ENCODE measurements at places on chromosomes 2 and 18. TPM values are rescaled to one million over a fixed set of nuclear protein-coding genes. Genes with fewer than 3 reads are reported as not detected.

The LONRF2 gene
- total RNA-seq, result 0.28 TPM

The RAB6C gene
- total RNA-seq, result not detected

The SULT1C4 gene
- not detected for total RNA-seq

The ARHGAP25 gene
- total RNA-seq, result 0.14 TPM

The DTYMK gene
- 11.7 TPM for total RNA-seq

The ZNF804A gene
- 2.0 TPM for total RNA-seq

The HMSD gene
- under 0.01 TPM for total RNA-seq

The TEX44 gene
- not detected for total RNA-seq

The CNGA3 gene
- total RNA-seq, result not detected

The CCDC74B gene
- total RNA-seq, result 6.5 TPM

The TFPI gene
- total RNA-seq, result 292 TPM

The TLX2 gene
- total RNA-seq, result not detected

The PLEKHH2 gene
- total RNA-seq, result 5.3 TPM

The C1D gene
- total RNA-seq, result 12.5 TPM

The FZD7 gene
- 68.4 TPM for total RNA-seq

The TAF4B gene
- 1.9 TPM for total RNA-seq

The ANKRD44 gene
- total RNA-seq, result 6.0 TPM

The ICA1L gene
- 4.4 TPM for total RNA-seq

The CGREF1 gene
- 7.0 TPM for total RNA-seq

The NOSTRIN gene
- total RNA-seq, result 0.09 TPM

The NGEF gene
- total RNA-seq, result 0.74 TPM

The TMEM178A gene
- total RNA-seq, result 1.3 TPM

The KCNIP3 gene
- 0.57 TPM for total RNA-seq

The DSG1 gene
- total RNA-seq, result not detected

The KCNG2 gene
- 4.7 TPM for total RNA-seq

The SRD5A2 gene
- not detected for total RNA-seq

The DSG4 gene
- total RNA-seq, result not detected

The WDR7 gene
- 22.3 TPM for total RNA-seq

The DPP10 gene
- not detected for total RNA-seq

The FAP gene
- total RNA-seq, result 148 TPM

The TUBA3E gene
- not detected for total RNA-seq

The SLC14A1 gene
- total RNA-seq, result 27.6 TPM

The PDCD1 gene
- total RNA-seq, result not detected

The SP5 gene
- not detected for total RNA-seq

The PDE11A gene
- under 0.01 TPM for total RNA-seq

The SLC9A4 gene
- total RNA-seq, result under 0.01 TPM

The OR6B2 gene
- not detected for total RNA-seq

The SLC23A3 gene
- 2.4 TPM for total RNA-seq

The RBM44 gene
- 0.14 TPM for total RNA-seq

The POTEE gene
- total RNA-seq, result not detected

The ANKMY1 gene
- total RNA-seq, result 4.8 TPM

The NR4A2 gene
- 0.09 TPM for total RNA-seq

The SERPINB4 gene
- 0.14 TPM for total RNA-seq

The MAPK4 gene
- not detected for total RNA-seq

The CAPN14 gene
- total RNA-seq, result under 0.01 TPM

The SGPP2 gene
- not detected for total RNA-seq

The MATN3 gene
- 1.5 TPM for total RNA-seq

The IGFBP5 gene
- 928 TPM for total RNA-seq

The FOXD4L1 gene
- 0.09 TPM for total RNA-seq

The ACSL3 gene
- 133 TPM for total RNA-seq

The TMEFF2 gene
- total RNA-seq, result 3.0 TPM

The SLC30A3 gene
- under 0.01 TPM for total RNA-seq

The CHRNA1 gene
- 0.14 TPM for total RNA-seq

The TUBA4B gene
- not detected for total RNA-seq

The BCL11A gene
- total RNA-seq, result 0.14 TPM

The SCTR gene
- total RNA-seq, result not detected
